ENCODE measurements at places on chromosomes 13 and 19.

DNA sequence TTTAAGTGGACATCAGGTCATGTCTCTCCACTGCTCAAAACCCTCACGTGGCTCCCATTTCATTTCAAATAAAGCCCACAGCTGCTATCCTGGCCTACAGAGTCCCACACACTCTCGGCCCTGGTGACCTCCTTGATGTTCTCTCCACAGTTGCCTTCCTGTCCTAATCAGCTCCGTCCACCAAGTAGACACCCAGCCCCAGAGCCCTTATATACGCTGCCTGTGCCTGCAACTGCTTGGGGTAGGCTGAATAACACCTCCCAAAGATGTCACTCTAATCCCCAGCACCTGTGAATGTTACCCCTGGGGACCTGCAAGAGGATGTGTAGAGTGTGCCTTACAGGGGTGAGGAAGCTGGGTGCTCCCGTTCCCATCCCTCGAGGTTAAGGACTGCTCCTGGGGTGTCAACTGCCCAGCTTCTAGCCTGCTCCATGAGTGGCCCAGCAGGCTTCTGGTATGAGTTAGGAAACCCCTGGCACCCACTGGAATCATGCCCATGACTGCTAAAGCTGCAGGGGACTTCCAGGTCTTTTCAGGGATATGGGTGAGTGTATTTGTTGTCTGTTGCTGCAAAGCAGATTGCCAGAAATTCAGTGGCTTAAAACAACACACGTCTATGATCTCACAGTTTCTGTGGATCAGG is 6.0 kb downstream of the FAM187B start:
- DNase-seq = no peak

DNA sequence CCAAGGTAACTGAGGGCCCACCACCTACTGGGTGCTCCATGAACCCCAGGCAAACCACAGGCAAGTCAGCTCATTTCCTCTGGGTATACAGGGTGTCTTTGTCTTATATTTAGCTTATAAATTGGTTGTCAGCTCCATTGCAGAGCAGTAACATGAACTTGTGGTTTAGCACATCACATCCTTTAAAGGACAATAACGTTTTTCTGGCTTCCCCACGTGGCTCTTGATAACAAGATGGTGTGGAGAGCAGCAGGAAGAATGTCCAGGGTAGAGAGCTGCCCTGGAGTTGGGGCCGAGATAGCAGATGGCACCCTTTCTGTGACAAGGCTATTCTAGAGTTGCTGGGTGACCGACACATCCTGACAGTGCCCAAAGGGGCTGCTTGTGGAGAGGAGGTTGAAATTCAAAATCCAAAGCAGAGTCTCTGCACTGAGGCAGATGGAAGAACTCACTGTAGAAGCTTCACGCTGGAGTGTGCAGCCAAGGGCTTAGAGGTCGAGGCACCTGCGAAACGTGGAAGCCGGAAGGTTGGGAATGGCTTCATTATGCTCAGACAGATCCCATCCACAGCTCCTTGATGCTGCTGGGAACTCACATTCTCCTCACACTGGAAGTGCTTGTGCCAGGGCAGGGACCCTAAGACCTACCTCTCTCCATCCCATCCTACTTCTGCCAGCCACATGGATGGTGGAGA is 133.0 kb upstream of the FRY start:
- DNase-seq = no peak

DNA sequence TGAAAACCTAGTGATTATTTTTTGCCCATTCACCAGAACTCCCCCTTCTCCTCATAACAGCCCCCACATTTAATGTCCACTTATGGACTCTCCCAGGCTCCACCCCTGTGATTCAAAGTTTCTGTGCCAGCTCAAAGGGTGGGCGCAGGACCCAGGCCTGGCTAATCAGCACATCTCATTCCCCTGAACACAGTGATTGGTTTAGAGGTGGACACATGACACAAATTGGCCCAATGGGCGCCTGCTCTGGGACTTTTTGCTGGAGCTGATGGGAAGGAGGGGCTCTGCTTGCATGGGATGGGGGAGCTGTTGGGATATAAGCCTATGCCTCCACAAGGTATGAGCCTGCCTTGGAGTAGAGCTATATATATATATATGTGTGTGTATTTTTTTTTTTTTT is 6.2 kb upstream of the EPOR start:
- no peak for DNase-seq

GRCh38 chr19:18425515-18426415 is 6.6 kb downstream of the SSBP4 start:
- no peak for DNase-seq

GRCh38 chr19:33299051-33299688 is 3.2 kb downstream of the CEBPA start:
- no peak for DNase-seq

- no peak for DNase-seq
Measured at GRCh38 chr13:36801035-36801434, 18.0 kb upstream of the RFXAP start.

DNA sequence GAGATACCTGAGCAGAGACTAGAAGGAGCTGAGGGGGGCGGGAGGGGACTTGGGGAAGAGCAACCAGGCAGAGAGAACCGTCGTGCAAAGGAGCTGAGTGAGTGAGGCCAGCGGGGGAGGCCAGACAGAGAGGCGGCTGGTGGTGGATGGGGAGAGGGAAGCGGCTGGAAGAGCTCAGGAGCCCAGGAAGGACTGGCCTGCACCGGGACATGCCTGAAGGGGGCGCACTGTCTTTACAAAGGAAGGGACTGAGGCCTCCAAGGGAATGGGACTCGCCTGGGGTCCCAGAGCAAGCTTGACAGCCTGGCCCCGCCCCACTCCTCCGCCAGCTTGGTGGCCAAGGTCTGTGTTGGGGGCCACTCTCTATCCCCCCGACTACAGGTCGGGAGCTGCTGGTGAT is 14.9 kb downstream of the ONECUT3 start:
- peak; percentile 73 for DNase-seq

All from nephron progenitor cell (in vitro differentiated cells).